ENCODE measurements at places on chromosomes 1 and 21.
A peak's percentile ranks its signal among the peaks of the same experiment; 100 is the strongest.

DNA sequence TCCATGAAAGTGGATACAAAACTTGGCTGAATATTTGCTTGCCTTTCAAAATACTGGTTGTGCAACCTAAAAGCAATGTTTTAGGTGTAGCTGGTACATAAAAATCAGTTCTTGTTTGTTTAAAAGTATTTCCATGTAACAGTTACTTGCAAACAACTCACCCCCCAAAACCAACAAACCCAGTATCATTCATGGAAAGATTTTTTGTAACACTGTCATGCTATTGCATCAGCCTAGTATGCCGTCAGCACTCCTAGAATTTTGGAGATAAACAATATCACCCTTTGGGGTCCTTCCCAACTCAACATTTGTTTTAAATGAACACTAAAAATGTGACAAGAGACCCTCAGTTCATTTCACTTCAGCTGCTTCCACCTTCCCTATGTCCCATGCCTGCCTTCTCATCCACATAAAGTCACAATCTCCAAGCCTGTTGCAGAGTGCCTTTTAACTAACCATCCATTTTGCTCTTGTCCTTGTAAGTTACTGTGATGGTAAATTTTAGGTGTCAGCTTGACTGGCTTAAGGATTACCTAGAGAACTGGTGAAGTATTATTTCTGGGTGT lies 425.3 kb downstream of the DUSP10 start:
- DNase-seq: no peak

GRCh38 chr21:28112511-28112910 lies 880.2 kb downstream of the LTN1 start:
- DNase-seq: no peak

DNA sequence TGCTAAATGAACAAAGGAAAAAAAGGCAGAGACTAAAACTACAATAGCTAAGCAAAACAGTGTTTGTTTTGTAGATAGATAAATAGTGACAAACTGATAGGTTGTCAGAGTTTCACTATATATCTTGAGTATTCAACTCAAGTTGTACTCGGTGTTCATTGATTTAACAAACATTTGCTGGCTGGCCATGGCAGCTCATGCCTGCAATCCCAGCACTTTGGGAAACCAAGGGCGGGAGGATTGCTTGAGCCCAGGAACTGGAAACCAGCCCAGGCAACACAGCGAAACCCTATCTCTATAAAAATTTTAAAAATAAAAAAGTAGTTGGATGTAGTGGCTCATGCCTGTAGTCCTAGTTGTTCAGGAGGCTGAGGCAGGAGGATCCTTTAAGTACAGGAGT lies 17.3 kb downstream of the C1orf185 start:
- no peak for DNase-seq

DNA sequence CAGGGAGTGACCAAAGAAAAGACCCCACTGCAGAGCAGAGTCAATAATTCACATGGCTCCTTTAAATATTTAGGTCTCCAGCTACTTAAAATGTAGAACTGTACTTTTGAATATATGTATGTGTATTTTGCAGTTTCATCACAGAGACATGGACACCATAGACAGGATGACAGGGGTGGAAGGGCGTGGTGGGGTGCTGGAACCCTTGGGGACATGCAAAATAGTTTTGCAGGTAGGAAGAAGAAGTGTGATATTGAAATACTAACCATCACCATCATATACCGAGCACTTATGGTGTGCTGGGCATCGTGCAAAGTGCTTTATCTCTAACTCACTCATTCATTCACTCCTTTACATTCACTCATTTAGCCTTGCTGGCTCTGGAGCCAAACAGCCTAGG lies 72.5 kb upstream of the IGSF21 start:
- no peak for DNase-seq

- DNase-seq: no peak
Measured at GRCh38 chr1:200954434-200954833, 59.7 kb downstream of the INAVA start.

- DNase-seq: no peak
Measured at GRCh38 chr21:36610201-36610600, 88.7 kb upstream of the SIM2 start.

DNA sequence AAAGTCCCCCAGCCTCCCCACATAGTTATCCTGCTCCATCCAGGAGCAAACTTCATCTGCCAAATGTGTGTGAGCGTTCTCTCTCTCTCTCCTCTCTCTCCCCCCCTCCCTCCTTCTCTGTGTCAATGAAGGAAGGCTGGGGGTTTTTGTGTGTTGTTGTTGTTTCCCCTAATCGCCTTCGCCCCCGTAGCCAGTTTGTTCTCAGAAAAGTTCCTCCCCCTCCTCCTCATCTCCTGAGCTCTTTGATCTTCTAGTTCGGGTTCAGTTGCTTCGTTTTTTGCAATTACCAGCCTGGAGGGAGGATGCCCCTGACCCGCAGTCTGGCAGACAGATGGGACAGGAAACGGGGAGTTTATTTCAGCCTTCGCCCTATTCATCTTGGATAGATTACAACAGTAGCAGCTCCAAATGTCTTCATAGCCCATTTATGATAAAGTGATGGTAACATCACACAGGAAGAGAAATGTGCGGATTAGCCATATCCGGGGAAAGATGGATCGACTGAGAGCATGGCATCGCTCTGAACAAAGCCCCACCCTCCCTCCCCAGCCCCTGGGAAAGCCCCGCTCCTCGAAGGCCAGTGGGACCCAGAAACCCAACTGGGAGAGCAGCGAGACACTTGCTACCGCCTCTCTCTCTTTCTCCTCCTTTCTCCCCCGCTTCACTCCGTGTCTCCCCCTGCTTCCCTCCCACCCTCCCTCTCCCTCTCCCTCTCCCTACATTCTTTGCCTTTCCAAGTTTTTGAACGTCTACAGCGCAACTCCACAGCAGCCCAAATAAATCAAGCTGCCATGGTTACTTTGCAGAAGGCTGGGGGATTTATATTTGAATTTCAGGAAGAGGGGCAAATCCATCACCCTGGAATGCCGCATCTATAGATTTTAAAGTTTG lies 139.7 kb upstream of the ARHGEF16 start:
- DNase-seq: no peak

DNA sequence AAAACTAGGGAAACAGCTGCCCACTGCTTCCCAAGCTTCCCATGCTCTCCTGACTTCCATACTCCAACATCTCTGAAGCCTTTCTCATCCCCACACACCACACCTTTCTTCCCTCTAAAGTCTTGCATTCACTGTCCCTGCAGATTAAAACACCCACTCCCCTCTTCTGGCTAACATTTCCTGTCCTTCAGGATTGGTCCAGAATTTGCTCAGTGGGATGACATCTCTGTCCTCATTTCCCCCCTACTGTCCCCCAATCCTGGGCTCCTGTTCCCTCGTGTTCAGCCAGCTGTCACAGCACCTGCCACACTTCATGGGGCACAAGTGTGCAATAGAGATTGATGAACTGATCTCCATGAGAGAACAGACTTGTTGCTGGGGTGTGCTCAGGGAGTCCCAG lies 82.7 kb downstream of the KCND3 start:
- DNase-seq: no peak

DNA sequence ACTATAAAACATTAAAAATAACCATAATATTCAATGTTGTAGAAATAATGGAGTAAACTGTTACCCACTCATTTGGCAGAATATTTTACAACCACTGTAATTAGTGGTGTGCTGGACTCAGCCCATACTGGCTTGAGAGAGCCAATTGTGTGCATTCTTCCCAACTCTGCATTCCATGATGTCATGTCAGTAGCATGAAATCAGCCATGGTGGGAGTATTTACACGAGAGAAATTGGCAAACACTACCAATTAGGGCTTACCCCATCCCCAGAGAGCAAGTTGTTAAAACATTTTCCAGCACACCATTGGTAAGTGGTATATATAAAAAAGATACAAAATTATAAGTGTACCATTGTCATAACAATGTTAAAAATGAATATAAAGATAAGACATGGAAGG lies 19.1 kb upstream of the QSOX1 start:
- DNase-seq: no peak

DNA sequence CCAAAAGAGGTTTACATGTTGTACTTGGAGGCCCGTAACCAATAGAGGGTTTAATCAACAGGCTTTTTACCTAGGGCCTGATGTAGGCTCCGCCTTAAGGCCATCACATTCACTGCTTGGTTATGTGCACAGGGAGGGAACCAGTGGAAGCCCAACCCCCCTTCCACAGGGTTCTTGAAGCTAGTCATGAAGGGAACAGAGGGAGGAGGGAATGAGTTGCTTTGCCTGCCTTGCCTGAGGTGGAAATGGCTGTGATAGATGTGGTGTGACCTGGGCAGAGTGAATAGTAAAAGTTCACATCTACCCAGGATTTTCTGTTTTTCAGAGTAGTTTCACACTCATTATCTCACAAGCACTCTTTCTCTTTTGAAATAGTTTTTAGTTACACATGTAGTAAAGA lies 215.1 kb downstream of the ST6GALNAC3 start:
- no peak for DNase-seq

GRCh38 chr1:48572646-48573258 lies 100.7 kb upstream of the SPATA6 start:
- peak; percentile 69 for DNase-seq

DNA sequence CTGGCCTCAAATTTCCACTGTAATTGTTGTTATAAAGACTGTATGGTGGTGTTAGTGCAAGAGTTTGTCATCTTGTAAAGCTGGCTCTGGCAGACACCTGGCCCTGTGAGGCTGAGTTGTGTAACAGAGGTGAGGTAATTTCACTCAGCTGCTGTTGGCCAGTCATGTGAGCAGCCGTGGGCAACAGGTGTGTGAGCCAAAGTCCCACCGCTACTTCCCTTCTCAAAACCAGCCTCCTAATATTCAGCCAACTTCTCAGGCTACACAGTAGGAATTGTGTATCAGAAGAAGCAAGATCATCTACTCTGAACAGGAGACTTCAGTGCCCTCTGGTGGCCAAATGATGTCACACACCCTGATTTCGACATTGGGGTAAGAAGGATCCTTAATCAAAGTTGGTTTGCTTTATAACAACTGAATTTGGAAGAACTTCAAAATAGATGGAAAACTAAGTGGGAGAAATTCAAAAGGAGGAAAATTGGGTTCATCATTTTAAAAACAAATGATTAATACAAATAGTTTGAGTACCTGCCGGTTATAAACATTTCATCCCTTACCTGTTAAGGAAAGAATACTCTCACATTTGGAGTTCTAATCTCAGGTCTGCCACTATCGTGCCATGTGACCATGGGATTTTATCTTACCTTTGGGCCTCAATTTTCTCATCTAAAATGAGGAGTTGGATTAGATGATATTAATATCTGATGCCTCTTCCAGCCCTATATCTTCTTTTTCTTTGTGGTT lies 2.6 kb upstream of the CREG1 start:
- DNase-seq: no peak
